ENCODE measurements at places on chromosomes 7 and 10. TPM values are rescaled to one million over a fixed set of nuclear protein-coding genes. Genes with fewer than 3 reads are reported as not detected.

GPAM gene
- 23.7 TPM for total RNA-seq

DNA sequence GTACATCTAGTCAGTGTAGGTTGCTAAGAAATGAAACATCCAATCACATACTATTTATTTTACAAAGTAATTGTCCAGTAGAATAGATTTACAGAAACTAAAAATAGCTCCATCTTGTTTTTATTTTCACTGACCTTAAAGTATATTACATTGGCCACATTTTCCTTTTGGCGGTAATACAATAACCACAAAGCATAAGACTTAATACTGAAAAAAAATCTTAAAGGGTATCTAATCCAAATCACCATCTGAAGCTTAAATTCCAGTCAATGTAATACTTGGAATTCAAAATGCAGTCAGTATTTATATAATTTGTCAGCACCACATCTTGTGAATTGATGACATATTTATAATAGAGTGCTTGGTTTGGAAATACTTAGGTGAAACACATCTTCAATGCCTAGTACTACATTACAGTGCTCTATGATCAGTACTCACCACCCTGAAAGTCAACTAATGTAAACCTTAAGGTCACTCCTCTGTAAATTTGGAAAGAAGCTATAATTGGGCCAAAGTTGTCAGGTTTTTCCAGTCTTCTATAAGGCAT is 8.9 kb downstream of the ANKMY2 start:
- DNase-seq: no peak

PAX4 gene
- not detected for total RNA-seq

DNA sequence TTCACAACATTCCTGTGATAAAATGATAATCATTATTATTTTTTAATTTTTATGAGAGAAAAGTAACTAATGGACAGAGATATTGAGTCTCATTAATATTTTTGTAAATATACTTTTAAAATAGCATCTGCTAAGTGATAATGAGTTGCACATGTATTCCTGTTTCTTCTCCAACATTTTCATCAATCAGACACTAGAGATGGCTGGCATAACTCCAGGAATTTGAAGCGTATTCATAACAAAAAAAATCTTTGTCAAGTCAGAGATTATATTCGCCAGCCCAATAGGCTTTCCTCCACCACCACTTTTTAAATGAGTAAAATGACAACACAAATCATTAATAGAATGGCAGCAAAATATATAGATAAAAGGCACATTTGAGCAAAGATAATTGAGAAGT is 524.0 kb upstream of the KCND2 start:
- DNase-seq: no peak

DNA sequence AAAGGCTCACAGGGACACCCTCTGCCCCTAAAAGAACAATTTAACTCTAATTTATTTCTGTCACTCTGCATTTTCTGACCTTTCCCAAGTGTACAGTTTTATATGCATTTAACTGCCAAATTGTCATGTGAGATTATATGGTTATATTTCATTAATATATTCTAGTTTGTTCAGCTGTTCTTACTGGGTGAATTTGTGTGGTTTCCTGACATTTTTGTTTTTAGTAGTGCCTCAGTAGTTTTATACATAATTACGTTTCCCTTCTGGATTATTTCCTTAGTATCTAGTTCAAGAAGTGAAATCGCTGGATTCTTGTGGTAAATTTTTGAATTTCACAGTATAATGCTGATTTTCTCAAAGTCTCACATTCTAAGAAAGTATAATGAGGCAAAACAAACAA is 41.3 kb downstream of the EGFR start:
- DNase-seq: no peak

HGF gene
- 0.16 TPM for total RNA-seq

DNA sequence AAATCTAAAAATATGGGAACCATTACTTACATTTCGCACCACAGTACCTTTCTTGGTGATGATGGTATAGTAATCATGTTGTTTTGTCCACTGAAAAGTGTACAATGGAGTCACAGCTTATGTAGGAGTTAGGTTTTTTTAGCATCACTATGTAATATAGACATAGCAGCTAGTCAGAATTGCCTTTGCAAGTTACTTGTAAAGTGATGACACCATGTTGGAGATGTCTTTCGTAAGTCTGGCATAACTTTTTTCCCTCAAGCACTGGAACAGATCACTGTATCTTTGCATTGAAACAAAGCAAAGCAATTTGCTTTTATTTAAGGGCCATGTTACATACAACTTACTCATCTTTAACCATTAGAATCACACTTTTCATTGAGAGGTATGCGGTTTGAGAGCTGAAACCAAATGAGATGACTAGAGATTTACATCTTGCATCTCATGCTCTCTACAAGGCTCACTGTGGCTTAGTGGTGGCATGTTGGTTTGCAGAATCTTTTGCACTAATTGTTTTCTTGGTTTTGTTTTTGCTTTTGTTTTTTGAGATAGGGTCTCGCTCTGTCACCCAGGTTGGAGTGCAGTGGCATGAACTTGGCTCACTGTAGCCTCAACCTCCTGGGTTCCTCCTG is 18.3 kb downstream of the UBN2 start:
- no peak for DNase-seq

GRCh38 chr10:48468130-48468790 is 136.6 kb downstream of the ARHGAP22 start:
- no peak for DNase-seq

ANKIB1 gene
- 34.0 TPM for total RNA-seq

STN1 gene
- total RNA-seq: 11.6 TPM

FANK1 gene
- 0.42 TPM for total RNA-seq

GJC3 gene
- not detected for total RNA-seq

CREB5 gene
- total RNA-seq: 17.6 TPM

ATRNL1 gene
- 26.3 TPM for total RNA-seq

SUGCT gene
- total RNA-seq: 4.8 TPM

DNA sequence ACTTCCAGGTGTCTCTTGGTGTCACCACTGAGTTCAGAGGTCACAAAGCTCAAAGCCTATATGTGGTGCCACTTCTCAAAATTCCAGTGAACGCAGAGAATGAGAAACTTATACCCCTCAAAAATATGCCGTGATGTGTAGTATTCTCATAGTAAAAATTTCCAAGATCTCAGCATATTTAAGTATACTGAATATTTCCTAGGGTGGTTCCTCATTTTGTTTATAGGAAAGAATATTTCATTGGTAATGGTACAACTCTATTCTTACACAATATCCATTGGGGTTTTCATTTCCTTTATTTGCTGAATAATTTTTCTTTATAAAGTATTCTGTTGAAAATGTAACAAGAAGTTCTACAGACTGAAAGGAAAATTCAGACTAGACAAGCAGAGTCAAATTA is 58.9 kb upstream of the ADO start:
- no peak for DNase-seq

PILRA gene
- 0.83 TPM for total RNA-seq

- DNase-seq: no peak
These were observed 5.4 kb upstream of the GLI3 start for GRCh38 chr7:42242381-42242780.

Data from SJCRH30 (cell line).